RWPE1 (cell line): ENCODE measurements at places on chromosomes 2 and 18.

DNA sequence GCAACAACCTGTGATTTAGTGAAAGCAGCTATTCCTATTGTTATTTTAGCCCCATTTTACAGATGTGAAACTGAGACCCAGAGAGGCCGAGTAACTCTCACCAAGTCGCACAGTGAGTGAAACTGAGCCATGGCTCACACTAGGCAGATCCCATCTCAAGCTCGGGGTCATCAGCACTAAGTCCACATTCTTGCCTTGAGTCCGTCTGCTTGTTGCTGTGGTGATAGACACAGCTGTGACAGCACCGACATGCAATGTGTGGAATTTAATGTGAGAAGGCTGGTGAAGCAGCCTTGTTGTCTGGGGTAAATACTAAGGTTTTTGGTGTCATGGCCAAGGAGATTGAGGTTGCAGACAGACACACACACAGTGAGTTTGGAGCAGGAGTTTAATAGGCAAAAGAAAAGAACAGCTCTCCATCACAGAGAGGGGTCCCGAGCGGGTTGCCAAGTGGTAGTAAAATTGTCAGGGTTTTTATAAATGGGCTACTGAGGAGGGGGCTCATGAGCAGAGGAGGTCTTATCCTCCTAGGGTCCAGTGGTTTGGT, 40.2 kb upstream of the GMCL1 start:
- DNase-seq = no peak

DNA sequence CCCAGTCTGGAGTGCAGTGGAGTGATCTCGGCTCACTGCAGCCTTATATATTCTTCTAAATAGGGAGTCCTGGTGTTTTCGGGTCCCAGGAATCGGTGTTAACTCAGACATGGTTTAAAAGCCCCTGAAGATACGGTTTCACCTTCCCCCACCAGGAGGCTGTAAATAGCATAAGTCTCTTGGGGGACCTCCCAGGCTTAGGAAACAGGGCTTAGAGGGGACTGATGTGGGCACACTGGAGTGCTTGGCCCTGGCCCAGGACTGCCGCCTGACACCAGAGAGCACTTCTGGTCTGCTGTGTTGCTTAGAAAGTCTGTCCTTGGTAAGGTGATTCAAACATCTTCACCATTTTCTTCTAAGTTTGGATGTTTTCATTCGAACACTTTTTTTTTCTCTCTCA, 39.7 kb upstream of the MAP4K4 start:
- DNase-seq = no peak

- no peak for DNase-seq
These were observed 235.8 kb downstream of the SEPTIN10 start for GRCh38 chr2:109377976-109378375.

DNA sequence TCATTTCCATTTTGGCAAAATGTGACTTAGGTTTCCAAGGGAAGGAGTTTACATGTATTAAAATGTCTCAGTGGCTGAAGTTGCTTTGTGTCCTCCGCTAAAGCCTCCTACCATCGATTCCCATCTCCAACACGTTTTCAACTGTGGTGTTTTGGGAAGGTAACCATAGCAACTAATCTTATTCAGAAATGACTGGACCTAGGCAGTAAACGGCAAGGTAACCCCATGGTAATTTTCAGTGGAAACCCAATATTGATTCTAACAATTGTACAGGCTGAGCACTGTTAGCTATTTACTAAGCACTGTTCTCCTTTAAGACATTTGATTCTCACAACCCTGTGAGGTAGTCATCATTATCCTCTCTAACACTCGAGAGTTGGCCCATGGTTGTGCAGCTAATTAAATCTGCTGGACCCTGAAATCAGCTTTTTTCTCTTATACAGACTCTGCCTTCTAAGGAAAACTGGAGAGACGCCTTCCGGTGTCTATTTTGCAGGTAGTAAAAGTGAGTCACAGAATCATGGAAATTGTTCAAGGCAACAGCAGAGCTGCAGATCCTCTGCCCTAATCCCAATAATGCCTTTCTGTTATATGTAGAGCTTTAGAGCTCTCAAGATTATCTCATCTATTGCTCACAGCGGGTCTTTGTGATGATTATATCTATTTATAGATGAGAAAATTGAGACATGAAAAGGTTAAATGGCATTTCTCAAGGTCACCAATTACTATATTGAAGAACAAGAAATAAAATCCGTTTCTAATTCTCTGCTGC, 36.2 kb downstream of the FASTKD2 start:
- DNase-seq = no peak

GRCh38 chr2:34096562-34097171, 497.6 kb upstream of the FAM98A start:
- DNase-seq = peak; percentile 31

DNA sequence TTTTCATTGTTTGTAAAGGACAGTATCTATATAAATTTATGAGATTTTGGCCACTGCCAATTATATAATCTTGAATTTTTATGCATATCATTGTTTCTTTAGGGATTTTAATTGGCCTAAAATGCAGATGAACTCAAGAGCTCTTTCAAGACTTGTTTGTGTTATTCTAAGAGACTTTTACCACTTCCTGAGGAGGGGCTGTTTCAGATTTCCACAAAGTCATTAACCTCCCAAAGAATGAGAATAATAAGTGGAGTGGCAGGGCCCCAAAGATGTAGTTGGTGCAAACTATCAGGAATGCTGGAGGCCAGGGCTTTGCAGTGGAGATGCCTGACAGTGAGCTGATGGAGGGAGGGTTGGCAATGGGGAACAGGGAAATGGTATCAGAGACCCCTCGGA, 15.5 kb upstream of the ACVR1 start:
- DNase-seq = no peak

DNA sequence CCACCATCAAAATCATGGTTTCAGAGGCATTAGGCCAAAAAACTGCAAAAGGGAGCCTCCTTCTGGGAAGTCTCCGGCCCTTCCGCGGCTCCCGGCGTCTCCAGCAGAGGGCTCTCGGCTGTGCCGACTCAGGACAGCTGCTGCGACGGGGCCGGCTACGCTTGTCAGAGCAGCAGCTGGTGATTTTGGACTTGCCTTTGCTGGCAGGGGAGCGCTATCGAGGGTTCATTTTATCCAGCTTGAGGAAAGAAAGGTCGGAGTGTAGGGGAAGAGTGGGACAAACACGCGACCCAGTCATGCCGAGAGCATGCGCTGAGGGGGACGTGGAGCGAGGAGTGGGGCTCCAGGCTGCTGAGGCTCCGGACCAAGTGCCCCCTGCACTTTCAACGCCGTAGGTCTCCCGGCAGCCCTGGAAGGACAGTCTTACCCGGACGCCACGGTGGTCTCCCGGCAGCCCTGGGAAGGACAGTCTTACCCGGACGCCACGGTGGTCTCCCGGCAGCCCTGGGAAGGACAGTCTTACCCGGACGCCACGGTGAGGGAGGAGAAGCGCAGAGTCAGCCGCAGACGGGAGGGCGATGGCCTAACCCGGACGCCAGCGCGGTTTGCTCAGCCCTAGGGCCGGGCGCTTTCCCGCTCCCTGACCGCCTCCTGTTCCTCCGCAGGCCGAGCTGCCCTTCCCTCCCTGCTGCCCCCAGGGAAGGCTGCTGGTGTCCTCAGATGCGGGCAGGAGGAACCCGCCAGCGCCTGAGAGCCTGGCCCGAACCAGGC, 21.7 kb downstream of the DDX18 start:
- peak; percentile 53 for DNase-seq

DNA sequence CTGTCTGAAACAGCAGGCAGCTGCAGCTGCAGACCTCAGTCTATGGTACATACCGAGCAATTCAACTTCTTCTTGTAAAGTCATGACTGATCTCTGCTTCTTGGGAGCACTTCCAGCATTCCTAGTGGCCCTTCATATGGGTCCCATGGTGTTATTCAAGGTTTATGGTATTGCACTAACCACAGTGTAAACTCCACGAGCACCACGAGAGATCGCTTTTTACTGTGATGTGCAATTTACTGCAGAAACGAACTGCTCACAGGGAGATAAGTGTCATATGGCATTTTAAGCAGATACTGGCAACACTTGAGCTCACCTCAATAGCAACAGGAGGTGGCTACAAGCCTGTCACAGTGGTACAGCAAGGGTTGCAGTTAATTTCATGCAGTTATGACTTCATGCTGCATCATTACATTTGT, 38.6 kb upstream of the SH3BP4 start:
- DNase-seq = no peak

GRCh38 chr2:239678666-239679296, 278.0 kb upstream of the HDAC4 start:
- no peak for DNase-seq

- no peak for DNase-seq
These were observed 211.4 kb upstream of the SALL3 start for GRCh38 chr18:78768221-78768620.

GRCh38 chr2:71586471-71586870, 133.1 kb downstream of the DYSF start:
- DNase-seq = no peak

DNA sequence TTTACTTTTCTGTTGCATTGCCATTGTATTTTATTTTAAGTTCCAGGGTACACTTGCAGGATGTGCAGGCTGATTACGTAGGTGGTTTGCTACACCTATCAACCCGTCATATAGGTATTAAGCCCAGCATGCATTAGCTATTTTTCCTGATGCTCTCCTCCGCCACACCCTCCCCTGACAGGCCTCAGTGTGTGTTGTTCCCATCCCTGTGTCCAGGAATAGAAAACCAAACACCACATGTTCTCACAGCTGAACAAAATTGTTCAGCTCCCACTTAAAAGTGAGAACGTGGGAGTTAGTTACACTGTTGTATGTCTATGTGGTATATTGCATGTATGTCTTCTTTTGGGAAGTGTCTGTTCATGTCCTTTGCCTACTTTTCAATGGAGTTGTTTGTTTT, 1631.7 kb downstream of the DPP10 start:
- DNase-seq = no peak
